ENCODE measurements at places on chromosomes 7 and 10. TPM values are rescaled to one million over a fixed set of nuclear protein-coding genes. Genes with fewer than 3 reads are reported as not detected.

BHLHA15 gene
- not detected for total RNA-seq

HOXA7 gene
- 0.72 TPM for total RNA-seq

DNA sequence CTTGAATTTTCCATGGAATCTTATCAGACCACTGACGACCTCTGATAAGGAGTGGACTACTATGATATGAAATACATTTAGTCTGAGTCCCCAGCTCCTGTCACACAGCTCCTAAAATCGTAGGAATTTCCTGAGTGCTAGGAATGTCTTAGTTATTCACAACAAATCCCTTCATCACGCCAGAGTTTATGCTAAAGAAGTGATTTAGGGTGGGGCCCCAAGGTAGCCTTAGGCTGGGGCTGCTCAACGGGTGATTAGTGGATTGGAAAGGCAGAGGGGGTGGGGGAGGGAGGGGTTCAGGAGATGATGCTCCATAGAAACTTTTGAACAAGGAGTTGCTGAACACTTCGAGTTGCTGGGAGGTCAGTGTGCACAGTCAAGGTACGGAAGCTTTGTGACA lies 7.0 kb upstream of the TET1 start:
- DNase-seq = no peak

DNA sequence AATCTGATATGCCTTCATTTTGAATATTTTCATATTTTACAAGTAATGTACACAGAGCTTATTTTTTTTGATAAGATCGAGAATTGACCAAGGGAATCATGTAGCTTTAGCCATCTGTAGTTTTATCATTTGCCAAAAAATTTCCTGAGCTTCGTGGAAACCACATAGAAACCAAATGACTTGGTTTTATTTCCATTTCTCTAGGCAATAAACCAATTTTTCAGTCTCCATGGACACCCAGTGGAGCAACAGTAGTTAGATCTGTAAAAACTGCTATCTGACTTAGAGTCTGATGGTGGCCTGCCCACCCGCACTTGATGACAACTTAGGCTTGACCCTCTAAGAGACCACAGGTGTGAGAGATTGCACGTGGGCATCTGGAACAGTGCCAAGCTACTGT lies 127.8 kb upstream of the CDK6 start:
- no peak for DNase-seq

Measured in umbilical cord (tissue), 2 donors.